ENCODE measurements at places on chromosomes 1 and 21. TPM values are rescaled to one million over a fixed set of nuclear protein-coding genes. Genes with fewer than 3 reads are reported as not detected.

- no peak for DNase-seq
- H3K27ac ChIP-seq, result no peak overlapping the region
- no peaks in the 10 kb centered on the region for H3K27me3 ChIP-seq
- no peak overlapping the region for H3K4me3 ChIP-seq
- H3K4me1 ChIP-seq, result no peaks in the 10 kb centered on the region
These were observed 87.1 kb downstream of the SELENOF start for GRCh38 chr1:86826856-86827255.

OPRD1 gene
- not detected for total RNA-seq

DNA sequence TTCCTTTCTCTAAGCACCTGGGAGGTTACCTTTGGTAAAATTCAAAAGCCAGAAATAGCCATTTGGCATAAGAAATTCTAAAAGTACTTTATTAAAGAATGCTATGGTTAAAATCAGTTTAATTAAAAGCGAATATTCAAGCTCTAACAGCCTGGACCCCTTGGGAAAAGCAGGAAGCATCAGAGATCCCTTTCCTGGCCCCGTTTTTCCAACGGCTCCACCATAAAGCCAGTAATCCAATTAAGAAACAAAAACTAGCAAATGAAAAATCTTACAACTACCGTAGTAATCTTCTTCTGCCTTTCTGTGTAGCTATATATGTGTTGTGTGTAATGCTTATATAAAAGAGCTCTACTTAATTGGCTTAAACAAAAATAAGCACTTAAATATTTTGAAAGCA, 33.5 kb upstream of the NEK2 start:
- no peaks in the 10 kb centered on the region for H3K27me3 ChIP-seq
- DNase-seq, result no peak
- no peaks in the 10 kb centered on the region for H3K4me1 ChIP-seq

TOR1AIP1 gene
- total RNA-seq, result 23.0 TPM

- no peak overlapping the region for H3K27ac ChIP-seq
- H3K4me3 ChIP-seq, result no peak overlapping the region
- no peaks in the 10 kb centered on the region for H3K4me1 ChIP-seq
These were observed 763.3 kb upstream of the BRINP3 start for GRCh38 chr1:191240925-191241324.

S100A7A gene
- total RNA-seq, result not detected

Measured in right lobe of liver (tissue), 6 donors.